Activated CD4-positive, alpha-beta T cell treated with anti-CD3 and anti-CD28 coated beads, Interleukin-2, amount 10 ng/mL, durations not matched to agents 24 days and 14 days (primary cell): ENCODE measurements at places on chromosomes 3 and 15. TPM values are rescaled to one million over a fixed set of nuclear protein-coding genes. Genes with fewer than 3 reads are reported as not detected.

DNA sequence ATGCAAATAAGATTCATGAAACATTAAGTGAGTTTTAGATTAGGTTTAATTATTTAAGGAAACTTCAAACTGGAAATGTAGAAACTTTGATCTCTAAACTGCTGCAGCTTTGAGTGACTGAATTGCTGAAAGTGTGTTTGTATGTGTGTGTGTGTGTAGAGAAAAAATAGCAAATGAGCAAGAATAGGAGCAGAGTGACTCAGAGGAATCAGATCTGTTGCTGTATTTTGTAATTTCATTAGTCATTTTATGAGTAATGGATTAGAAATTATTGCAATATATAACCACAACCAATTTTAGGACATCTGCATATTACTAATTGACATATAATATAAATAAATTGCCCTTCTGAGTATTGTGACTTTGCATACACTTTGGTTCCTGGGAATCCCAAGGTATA, 52.8 kb upstream of the SLC9A9 start:
- DNase-seq: no peak

CYP1A2 gene
- not detected in 2 replicates for total RNA-seq

DNA sequence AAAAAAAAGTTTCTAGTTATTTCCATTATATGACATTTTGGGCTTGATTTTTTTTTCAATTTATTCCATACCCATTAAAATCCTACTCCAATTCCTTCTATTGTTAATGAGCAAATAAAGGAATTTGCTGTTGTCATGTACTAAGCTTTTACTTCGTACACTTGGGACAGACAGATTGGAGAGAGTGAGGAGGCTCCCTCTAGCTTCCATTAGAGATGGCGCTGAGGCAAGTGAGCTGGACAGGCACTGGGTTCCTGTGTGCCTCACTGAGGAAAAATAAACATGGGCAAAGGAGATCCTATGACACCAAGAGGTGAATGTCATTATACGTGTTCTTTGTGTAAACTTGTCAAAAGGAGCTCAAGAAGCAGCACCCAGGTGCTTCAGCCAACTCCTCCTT, 441.1 kb upstream of the MDFIC2 start:
- peak; percentile 32 for DNase-seq

ITIH4 gene
- total RNA-seq: 3.5 and 3.6 TPM in 2 replicates

RPS17 gene
- total RNA-seq: 2,675 and 2,728 TPM in 2 replicates

- DNase-seq: peak; percentile 19
These were observed 22.2 kb downstream of the TARS3 start for GRCh38 chr15:101702077-101702476.

- no peak for DNase-seq
These were observed 95.9 kb upstream of the PRR23E start for GRCh38 chr3:127097072-127097405.

DNA sequence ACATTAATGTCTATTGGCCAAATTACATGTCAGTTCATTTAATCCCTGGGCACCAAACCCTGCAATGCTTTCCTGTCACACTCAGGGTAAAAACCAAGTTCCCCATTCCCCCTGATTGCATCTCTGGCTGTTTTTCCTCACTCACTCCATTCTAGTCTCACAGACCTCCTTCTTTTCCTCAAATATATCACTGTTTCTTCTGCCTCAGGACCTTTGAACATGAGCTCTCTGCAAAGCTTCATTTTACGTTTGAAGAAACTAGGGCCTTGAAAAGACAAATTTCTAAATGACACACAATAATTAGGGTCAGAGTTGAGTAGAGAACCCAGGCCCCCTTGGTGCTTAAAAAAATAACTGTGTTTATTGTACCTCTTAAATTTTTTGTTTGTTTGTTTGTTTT, 230.6 kb downstream of the THRB start:
- DNase-seq: no peak

POTEB3 gene
- total RNA-seq: not detected in 2 replicates

GRCh38 chr3:134854254-134854653, 59.2 kb downstream of the EPHB1 start:
- DNase-seq: no peak

DNA sequence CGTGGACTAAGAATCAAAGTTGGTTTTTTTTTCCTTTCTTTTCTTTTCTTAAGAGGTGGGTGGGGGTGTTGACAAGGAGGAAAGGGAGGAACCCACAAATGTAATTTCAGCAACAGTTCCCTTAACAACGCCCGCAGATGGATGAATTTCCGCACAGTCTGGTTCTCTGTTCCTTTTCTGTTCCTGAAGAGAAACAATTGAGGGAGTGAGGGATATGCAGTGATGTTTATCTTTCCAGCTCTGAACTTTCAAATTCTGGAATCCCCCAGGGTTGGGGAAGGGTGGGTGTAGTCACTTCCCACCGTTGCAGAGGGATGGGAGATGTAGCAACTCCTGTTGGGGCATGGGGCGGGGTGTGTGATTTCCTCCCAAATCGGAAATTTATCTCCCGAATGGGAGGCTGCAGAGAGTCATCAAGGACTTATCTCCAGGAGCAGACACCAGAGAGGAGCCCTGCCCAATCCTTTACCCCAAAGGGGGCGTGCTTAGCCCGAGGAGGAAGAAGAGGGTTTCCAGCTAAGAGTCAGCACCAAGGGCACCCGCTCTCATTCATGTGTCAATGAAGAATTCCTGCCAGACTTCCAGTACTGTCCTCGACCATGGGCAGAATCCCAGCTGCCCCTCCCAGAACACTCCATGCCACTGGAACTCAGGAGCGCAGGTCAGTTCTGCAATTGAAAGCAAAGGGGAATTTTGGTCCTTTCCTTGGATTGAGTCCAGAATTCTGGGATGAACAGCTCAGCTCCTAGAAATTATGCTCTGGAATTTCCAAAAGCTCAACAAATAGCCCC, 35.0 kb upstream of the CFAP161 start:
- no peak for DNase-seq

CLDN18 gene
- not detected in 2 replicates for total RNA-seq

DNA sequence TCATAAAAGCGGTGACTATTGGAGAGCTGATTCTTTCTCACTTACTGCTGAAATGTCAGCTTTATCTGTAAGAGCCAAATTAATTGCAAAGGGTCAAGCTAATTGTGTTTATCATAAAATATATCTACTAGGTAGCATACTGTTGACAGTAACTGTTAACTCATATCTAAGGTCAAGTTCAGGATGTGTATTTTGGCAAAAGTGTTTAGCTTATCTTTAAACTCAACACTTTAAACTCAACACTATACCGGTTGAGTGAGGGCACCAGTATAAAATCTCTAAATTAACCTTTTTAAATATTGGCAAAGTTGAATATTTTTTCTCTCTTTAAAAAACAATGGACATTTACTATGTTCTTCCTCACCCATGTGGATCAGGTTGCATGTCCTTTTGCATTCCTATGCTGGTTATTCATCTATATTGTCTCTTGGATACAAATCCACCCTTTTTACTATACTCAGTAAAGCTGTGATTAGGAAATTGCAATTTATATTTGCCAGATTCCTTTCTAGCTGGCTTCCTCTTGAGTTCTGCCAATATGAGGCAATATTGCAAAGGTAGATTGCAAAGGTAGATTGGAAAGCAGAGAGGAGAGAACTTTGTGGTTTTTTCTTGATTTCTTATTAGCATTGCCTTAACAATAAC, 344.6 kb upstream of the DCBLD2 start:
- DNase-seq: no peak

DNA sequence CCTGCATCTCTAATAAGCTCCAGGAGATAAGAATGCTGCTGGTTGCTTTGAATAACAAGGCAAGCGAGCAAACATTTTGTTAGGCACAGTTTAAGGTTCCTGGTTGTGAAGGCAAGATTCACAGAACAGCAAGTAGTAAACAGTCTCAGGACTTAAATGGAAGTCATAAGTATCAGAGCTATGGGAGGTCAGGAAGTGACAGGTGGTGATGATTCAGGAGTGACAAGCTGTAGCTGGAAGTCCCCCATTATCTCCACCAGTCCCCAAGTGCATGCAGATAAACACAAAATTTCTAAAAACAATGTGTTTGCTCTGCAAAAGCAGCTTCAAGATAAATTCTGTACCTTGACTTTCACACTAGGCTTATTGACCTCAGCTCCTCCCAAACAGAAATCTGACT, 3.3 kb downstream of the FETUB start:
- peak; percentile 70 for DNase-seq

GRCh38 chr15:68590721-68591389, 12.1 kb downstream of the CORO2B start:
- DNase-seq: no peak

- no peak for DNase-seq
These were observed 353.5 kb downstream of the CADM2 start for GRCh38 chr3:85312331-85312730.

ETV5 gene
- total RNA-seq: 2.2 and 2.5 TPM in 2 replicates

DNA sequence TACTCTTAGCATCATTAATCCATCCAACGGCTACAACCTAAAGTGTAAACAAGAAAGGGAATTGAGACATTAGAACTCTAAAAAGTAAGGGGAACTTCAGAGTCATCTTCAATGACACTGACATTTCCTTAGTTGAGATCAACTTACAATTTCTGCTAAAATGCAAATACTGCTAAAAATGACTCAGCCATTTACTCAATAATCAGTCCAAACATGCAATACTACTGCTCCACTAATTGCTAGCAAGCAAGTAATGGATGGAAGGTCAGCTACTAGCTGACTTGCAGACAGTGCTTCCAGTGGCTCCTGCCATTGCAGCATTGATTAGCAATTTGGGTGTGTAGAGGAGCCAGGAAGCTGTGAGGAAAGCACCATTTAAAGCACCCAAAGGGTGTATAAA, 28.4 kb downstream of the CD200R1L start:
- peak; percentile 36 for DNase-seq
